ENCODE measurements at places on chromosomes 5 and 9.
A peak's percentile ranks its signal among the peaks of the same experiment; 100 is the strongest.

GRCh38 chr5:127938746-127939145 is 144.8 kb upstream of the SLC12A2 start:
- no peak for DNase-seq

- DNase-seq, result no peak
These were observed 5.3 kb upstream of the DAB2IP start for GRCh38 chr9:121645853-121646807.

DNA sequence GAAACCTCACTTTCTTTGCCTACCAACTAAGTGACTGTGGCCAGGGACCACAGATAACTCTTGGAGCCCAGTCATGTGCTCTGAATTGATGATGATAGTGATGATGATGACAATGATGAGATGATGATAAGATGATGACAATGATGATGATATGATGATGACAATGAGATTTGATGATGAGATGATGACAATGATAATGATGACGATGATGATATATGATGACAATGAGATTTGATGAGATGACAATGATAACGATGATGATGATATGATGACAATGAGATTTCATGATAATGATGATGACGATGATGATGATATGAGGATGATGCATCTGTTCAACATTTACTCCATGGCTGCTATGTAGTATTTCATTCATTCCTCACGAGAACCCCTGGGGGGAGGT is 213.0 kb downstream of the ERCC6L2 start:
- DNase-seq, result no peak

- no peak for DNase-seq
These were observed 1771.7 kb upstream of the CDH9 start for GRCh38 chr5:28809811-28810750.

- no peak for DNase-seq
These were observed 392.9 kb upstream of the WWC1 start for GRCh38 chr5:167898361-167899042.

- DNase-seq, result peak; percentile 96
These were observed 100.7 kb upstream of the SSBP2 start for GRCh38 chr5:81851481-81852178.

GRCh38 chr5:59525957-59526356 is 367.6 kb downstream of the PDE4D start:
- peak; percentile 80 for DNase-seq

DNA sequence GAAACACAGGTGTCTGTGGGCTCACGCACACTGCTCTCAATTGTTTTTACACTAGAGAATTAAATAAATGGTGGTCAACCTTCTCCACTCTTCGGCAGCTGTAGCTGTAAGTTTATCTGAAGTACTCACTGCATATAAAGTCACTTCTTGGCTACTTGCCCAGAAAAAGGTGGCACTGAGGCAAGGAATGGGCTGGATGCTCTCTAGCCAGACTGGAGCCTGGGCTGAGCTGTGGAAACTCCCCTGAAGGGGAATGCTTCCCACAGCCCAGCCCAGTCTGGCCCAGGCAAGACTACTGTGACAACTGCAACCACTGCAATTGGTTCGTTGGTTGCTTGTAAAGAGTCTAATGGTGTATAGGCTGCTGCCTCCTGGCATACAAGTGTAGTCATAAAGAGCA is 4.5 kb downstream of the LEAP2 start:
- DNase-seq, result peak; percentile 13

DNA sequence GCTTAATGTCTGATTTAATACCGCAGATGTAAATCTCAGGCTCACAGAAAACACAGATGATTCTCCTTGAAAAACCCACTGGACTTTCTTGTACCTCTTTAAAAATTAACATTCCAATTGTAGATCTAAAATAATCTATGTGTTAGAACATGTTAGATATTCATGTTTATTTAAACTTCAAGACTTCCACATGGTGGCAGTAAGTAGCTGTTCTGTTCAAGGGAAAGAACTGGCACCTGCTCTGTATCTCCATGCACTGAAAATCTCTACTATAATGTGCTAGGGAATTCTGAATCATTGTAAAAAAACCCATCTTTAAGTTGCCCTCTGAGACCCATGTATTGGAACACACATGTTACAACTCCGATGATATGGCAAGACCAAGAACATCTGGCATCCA is 366.9 kb downstream of the DMRTA1 start:
- peak; percentile 8 for DNase-seq

DNA sequence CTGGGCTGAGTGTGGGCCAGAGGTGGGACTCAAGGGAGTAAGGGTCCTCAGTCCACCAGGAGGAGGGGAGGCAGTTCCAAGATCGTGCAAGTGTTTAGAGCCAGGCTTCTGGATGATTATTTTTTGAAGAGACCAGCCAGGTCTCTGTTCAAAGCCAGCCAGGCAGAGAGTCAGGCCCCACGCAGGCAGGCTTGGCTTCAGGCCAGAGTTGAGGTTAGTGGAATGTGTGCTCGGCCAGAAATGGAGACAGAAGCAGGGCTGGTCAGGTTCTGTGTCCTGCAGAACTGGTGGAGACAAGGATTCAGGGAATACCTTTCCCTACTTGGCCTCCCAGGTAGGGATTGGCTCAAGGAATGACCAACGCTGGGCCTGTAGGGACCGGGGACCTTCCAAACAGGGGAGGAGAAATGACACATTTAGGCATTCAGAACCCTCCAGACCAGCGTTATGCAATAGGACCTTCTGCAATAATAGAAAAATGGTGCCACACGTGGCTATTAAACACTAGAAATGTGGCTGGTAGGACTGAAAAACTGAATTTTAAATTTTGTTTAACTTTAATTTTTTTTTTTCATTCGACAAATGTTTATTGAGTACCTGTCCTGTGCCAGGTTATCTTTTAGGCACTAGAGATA is 106.2 kb downstream of the CMYA5 start:
- DNase-seq, result no peak

- peak; percentile 76 for DNase-seq
These were observed 117.4 kb upstream of the ELL2 start for GRCh38 chr5:96079075-96079474.

DNA sequence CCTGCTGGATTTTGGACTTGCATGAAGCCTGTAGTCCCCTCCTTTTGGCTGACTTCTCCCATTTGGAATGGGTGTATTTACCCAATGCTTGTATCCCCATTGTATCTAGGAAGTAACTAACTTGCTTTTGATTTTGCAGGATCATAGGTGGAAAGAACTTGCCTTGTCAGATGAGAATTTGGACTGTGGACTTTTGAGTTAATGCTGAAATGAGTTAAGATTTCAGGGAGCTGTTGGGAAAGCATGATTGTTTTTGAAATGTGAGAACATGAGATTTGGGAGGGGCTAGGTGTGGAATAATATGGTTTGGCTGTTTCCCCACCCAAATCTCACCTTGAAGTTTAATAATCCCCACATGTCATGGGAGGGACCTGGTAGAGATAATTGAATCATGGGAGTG is 189.6 kb upstream of the CDKN2B start:
- no peak for DNase-seq

DNA sequence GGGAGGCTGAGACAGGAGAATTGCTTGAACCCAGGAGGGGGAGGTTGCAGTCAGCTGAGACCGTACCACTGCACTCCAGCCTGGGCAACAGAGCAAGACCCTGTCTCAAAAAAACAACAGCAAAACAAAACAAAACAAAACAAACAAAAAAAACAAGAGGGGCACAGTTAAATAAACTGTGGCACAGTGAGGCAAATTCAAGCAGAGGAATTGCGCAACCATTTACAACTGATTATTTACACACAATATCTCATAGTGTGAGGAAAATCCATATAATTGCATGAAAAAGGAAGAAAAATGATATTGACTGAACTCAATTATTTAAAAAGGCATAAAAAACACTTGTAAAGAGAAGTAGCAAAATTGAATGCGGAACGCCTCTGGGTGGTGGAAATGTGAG is 161.5 kb downstream of the CRB2 start:
- DNase-seq, result no peak

DNA sequence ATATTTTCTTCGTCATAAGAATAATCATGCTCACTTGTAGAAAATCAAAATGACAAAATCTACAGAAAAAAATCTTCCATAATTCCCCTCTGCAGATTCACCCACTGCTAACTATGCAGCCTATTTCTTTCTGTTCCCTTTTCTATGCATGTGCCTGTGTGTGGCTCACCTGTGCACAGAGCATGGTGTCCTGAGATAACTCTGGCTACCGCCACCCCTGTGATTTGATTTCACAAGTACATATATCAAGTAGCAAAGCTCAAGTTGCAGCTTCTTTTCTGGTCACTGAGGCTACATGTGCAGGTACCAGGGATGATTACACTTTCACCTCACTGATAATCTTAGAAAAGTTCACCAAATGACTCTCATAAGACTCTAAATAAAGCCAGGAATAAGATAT is 18.4 kb upstream of the ISCA1 start:
- DNase-seq, result no peak

DNA sequence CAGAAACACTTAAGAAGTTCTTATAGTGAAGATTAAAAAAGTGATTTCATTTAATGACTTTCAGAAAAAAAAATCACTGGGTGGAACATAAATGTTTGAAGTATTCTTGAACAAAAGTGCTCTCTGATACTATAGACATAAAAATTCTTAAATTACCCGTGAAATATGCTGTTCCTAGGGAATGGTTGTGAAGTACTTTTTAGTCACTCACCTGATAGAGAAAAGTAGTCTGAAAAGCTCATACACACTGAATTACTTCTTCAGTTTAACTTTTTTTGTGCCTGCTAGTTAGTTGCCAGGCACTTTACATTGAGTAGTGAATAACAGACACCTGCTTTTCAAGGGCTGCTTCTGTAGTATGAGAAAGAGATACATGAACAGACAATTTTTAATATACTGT is 78.0 kb downstream of the SH3GL2 start:
- DNase-seq, result no peak

- DNase-seq, result peak; percentile 46
These were observed 103.9 kb downstream of the INSYN2B start for GRCh38 chr5:169876386-169876785.

DNA sequence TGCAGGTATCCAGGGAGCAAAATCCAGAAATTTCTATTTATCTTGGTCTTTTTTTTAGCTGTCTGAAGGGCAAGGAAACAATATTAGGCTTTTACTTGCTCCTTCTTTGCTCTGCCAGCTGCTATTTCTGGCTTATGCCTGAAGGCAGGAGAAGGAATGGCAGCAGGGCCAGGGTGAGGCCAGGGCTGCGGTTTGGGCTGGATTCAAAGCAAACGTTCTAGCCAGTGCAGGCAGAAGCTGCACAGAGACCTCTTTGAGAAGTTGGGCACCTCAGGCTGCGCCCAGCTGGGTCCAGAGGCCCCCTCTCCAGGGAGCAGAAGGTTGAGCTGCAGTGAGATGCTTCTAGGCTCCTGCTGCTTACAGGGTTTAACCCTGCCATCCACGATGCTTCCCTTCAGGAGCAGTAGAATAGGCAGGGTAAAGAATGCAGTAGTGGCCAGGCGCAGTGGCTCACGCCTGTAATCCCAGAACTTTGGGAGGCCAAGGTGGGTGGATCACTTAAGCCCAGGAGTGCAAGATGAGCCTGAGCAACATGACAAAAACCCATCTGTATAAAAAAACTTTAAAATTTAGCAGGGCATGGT is 201.2 kb downstream of the ADCY2 start:
- no peak for DNase-seq

GRCh38 chr5:35308421-35308820 is 78.1 kb upstream of the PRLR start:
- no peak for DNase-seq

DNA sequence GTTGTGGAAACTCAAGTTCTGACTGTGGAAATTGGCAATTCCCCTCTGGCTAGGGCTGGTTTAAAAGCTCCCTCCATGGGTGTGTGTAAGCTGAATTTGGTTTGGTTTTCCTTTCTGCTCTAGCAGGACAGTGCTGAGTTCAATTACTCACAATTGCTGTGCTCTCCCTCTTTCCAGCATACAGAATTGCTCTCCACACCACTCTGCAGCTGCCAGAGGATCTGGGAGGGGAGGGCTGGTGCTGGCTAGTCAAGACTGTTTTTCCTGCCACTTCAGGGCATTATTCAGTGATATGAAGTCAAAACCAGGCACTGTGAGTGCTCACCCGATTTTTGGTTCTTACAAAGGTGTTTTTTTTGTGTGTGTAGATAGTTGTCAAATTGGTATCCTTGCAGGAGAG is 336.9 kb upstream of the SLC24A2 start:
- DNase-seq, result no peak

DNA sequence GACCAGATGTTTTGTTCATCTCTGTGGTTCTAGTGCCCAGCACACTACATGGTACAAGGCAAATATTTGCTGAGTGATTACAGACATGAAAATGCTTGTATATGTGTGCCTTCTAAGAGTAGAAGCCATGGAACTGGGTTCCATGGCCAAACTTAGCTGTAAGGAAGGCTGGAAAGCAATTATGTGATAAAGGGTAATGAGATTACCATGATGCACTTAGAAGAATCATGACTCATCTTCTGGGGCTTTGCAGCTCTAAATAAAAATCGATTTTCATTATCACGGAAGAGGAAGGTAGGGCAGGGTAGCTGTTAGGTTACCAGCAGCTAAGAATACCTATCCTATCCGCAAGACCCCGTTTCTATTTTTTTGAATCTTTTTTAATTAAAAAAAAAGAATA is 28.0 kb downstream of the RFK start:
- DNase-seq, result no peak

GRCh38 chr5:158727136-158727535 is 372.6 kb downstream of the EBF1 start:
- no peak for DNase-seq

- DNase-seq, result no peak
These were observed 379.1 kb downstream of the ENC1 start for GRCh38 chr5:74261421-74261820.

DNA sequence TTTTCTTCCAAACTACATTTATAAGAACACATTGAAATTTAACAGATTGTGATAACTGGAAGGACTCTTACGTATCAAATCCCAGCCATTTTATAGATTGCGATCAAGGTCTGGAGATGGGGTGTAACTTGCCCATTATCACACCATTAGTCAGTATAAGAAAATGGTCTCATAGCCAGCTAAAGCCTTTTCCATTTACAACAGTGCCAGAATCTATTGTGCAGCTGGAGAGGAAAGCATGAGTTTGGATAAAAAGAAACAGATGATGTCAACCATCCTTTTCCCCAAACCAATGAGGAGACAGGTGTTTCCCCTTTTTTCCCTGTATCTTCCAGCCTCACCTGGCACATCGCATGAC is 658.8 kb downstream of the ACTL7B start:
- no peak for DNase-seq

DNA sequence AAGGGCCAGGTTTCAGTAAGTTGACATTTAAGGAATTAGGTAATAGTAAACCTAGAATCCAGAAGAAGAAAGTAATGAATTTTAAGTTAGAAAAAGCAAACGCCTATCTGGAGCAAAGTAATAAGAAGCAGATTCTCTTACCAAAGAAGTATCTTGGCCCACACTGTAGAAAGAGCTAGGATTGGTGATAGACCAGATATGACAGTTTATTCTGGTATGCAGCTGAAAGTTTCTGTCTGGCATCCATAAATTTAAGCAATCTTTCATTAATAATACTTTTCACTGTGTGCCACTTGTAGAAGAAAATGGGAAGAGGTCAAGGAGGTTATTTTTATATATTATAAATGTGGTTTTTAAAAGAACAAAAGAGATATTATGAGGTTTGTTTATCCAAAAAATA is 3.0 kb downstream of the RECK start:
- peak; percentile 83 for DNase-seq

GRCh38 chr5:128681764-128682592 is 143.9 kb upstream of the FBN2 start:
- no peak for DNase-seq

GRCh38 chr5:10352430-10353240 is 860 bp upstream of the MARCHF6 start:
- peak; percentile 76 for DNase-seq

- DNase-seq, result no peak
These were observed 5.8 kb upstream of the TERT start for GRCh38 chr5:1300581-1301083.
